ENCODE measurements at places on chromosomes 7 and 10. TPM values are rescaled to one million over a fixed set of nuclear protein-coding genes. Genes with fewer than 3 reads are reported as not detected.

DNA sequence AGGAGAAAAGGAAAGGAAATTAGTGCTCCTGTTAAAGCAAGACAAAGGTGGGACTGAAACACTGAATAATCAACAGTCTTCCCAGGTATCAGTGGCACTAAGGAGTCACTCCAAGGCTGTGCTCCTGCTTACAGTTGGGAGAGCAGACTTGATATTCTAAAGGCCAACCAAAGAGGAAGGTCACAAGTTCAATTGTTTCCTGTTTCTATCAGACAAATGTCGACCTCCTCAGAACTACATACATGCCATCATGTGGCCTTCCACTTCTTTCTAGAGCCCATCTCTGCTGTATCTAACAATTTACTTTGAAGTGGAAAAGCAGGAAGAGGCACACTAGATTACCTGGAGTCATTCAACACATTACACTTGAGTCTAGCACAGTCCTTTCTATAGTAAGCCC, 3.4 kb downstream of the ZNF239 start:
- DNase-seq: no peak

GRCh38 chr10:4183761-4184261, 398.8 kb upstream of the KLF6 start:
- no peak for DNase-seq

DNA sequence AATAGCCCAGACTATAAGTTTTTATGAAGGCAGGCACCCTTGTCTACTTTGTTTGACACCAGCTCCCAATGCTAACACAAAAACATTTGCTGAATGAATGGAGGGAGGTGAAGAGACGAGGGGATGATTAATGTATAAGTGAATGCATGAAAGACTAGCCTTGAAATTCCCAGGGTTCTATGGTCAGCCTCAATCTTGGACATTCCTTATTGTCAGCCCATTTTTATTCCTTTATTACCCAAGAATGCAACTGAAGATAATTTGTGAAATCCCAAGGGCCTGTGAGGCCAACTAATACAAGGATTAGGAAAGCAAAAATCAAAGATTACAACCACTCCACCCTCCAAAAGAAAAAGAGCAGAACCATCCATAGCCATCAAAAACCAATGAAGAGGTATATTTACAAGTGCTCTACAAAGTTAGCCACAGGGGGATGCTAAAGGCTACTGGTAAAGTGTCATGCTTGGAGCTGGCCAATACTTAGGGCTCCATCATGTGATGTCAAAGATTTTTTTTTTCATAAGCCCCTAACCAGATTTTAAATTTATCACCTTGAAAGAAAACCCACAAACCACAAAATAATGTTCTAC, 40.0 kb upstream of the ASAH2 start:
- no peak for DNase-seq

GRCh38 chr7:38502848-38503247, 128.3 kb downstream of the AMPH start:
- no peak for DNase-seq

DNA sequence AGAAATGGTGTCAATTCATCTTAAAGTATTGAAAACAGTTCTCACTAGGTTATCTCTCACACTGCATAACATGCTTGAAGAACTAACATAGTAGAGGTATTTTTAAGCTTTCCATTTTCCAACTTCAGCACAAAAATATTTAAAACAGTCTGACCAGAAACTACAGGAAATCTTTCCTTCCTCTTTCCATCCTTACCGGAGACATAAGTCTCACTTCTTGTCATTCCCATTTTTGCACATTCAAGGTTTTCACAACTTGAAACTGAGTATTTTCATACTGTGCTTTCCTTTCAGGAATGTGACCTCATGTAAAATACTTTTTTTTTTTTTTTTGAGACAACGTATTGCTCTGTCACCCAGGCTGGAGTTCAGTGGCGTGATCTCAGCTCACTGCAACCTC, 45.2 kb downstream of the ARHGAP12 start:
- no peak for DNase-seq

DNA sequence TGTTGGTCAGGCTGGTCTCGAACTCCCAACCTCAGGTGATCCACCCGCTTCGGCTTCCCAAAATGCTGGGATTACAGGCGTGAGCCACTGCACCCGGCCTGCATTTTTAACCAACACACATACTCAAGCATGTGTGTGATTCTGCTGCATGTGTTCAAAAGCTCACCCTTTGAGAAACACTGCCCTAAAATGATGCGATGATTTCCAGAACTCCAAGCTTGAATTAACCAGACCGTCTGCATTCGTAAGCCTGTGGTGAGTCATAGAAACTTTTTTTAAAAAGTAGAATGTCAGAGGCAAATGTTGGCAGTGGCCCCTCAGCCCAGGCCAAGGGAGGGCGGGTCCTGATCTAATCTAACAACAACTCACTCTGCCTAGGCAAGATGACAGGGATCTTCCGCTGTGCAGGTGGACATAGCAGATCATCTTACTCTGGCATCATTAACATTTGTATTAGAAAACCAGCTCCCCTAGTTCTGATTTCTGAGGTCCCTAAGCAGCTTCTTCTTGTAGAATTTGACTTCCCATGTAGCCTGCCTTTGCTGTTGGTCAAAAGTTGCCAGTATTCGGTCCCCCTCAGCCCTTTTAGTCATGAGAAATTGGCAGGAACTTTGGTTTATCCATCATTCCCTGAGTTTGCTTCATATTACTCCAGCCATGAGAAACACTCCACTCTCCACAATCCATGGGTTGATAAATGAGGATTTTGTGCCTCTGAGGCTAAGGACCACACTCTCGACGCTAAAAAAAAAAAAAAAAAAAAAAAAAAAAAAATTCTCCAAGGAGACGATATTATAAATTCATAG, 190.4 kb downstream of the SKIDA1 start:
- DNase-seq: no peak

The SLC26A3 gene
- total RNA-seq: not detected
